ENCODE measurements at places on chromosomes 4 and X.

- DNase-seq: no peak
Observed at GRCh38 chr4:168028970-168029597, 63.3 kb upstream of the ANXA10 start.

GRCh38 chr4:98969878-98970785 is 25.4 kb upstream of the METAP1 start:
- no peak for DNase-seq

- no peak for DNase-seq
Observed at GRCh38 chrX:45889471-45889870, 655.8 kb downstream of the ZNF674 start.

GRCh38 chr4:157219711-157220370 is 687 bp upstream of the GRIA2 start:
- DNase-seq: no peak

DNA sequence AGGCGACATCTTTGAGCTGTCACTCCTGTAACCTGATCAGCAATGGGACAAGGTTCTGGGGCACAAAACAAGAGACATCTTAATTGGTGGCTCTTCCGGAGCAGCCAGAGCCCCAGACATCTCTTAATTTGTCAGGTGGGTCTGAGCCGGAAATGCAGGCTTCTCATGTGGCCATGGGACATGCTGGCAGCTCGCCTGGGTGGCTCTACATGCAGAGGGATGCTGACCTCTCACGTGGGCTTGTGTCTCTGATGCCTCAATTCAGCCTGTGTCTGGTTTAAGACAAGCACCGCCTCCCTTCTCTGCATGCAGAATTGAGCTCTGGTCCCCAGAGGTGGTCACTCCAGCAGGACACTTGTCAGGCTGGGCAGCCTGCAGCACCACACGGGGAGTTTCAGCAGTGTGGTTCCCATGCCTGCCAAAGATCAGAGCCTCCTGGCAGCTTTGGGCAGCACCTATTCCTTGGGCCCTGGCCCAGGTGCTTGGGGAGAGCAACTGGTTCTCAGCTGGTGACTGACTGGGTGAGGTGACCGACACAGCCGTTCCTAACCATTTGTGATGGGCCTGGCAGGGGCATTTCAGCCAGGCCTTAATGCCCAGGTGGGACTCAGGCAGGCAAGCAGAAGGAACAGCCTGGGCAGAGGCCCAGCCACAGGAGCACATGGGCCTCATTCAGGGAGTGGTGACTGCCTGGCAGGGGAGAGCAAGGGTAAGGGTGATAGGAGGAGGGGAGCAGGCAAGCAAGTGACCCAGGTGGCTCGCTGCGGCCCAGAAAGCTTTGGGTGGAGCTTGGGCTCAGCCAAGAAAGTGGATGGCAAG is 53.4 kb downstream of the HMX1 start:
- no peak for DNase-seq

DNA sequence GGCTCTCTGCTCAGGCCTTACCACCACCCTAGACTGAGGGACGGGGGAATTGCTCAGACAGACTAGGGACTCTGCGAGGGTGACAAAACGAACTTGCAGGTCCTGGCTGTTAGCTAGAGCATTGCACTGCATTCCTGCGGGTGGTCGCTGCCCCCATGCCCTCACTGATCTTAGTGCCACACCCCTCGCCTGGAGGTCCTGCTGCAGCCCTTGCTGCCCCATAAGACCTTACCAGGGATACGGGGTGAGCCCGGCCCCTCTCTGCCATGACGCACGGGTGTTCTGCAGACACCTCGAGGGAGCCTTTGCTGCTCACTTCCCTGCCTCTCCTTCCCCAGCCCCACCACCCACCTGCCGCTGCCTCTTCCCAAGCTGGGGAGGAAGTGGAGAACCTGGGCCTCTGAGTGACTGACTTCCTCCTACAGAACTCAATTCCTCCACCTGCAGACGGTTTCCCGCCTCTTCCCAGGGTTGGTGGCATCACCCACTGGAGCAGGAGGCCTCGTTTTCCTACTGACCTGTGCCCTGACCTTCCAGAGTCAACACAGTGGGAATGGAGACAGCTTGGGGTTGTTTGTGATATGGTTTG is 19.8 kb upstream of the TBC1D14 start:
- no peak for DNase-seq

DNA sequence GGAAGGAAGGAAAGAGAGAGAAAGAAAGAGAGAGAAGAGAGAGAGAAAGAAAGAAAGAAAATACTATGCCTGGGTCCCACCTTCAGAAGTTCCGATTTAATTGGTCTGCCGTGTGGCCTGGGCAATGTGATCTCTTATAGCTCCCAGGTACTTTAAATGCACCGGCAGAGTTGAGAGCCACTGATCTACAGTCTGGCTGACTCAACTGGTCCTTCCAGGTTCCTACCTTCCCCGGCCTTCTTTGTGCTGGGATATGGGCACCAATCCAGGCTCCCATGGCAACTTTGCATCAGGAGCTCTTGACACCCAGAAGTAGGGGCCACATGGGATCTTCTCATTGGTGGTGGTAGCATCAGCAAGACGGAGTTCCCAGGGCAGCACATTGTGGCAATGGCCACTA is 186.5 kb upstream of the ATP6AP2 start:
- DNase-seq: no peak

- DNase-seq: no peak
Observed at GRCh38 chr4:7907142-7907541, 32.5 kb downstream of the AFAP1 start.

- DNase-seq: no peak
Observed at GRCh38 chr4:101037249-101037648, 310.1 kb downstream of the PPP3CA start.

DNA sequence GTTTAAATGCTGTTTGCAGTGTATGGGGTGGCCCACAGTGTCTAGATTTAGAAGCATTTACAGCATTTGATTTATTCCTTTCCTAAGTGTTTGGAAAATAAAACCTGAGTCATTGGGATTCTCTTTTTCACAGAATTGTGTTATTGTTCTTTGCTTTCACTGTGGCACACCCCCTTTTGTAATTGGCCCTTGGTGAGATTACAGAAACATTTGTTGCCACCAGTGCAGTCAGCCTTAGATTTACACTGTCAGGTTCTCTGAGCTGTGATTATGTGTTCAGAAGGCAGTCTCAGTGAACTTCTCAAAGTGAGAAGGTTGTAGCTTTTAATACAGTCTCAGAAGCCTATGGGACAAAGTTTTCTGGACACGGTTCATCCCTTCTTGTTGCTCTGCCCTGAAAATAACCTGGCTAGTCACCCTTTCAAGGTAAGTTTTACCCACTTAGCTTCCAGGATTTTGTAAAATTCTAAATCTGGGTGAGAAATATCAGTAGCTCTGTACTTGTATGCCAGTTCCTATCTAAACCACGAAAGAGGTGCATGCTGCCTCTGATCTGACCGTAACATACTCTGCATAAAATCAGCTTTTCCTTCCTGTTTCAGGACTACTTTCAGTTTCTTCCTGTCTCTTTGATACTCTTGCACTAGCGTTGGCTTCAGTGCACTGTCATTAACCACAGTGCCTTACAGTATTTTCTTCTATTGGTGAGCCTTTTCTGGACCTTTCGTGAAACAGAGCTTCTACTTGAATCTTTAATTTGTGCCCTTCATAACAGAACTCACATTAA is 12.6 kb downstream of the RUFY3 start:
- DNase-seq: no peak

GRCh38 chr4:119118397-119118796 is 17.2 kb upstream of the MYOZ2 start:
- no peak for DNase-seq

GRCh38 chrX:17495052-17495451 is 120.1 kb downstream of the NHS start:
- no peak for DNase-seq

DNA sequence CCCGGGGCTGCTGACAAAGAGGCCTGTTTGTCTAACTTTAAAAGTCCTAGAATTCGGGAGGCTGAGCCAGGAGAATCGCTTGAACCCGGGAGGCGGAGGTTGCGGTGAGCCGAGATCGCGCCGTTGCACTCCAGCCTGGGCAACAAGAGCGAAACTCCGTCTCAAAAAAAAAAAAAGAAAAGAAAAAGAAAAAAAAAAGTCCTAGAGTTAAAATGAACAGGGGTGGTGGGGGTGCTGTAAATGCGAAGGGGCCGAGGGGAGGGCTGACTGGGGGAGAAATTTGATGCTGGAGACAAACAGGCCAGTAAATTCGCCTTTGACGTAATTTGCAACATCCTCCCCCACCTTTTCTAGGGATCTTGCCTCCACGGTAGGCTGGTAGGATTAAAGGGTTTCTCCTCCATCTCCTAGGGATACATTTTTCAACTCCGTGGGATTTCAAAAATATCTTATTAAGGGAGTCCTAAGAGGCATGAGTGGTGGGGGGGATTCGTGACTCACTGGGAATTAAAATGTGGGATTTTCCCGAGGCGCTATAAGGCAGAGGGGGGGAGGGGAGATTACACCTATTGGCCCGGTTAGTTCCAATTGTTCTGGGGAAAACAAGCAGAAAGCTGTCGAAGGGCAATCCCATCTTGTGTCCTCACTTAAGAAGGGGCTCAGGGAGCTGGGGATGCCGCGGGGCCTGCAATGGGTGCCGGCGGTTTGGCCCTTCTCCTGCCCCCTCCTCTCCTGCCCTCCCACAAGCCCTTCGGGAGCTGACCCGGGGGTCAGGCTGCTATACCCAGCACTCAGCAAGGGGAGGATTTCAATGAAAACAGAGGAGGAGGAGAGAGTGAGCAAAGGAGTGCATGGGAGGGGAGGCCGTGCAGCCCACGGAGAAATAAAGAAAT is 3.0 kb upstream of the BCOR start:
- DNase-seq: no peak

- DNase-seq: no peak
Observed at GRCh38 chr4:156475322-156475721, 496.3 kb downstream of the PDGFC start.

DNA sequence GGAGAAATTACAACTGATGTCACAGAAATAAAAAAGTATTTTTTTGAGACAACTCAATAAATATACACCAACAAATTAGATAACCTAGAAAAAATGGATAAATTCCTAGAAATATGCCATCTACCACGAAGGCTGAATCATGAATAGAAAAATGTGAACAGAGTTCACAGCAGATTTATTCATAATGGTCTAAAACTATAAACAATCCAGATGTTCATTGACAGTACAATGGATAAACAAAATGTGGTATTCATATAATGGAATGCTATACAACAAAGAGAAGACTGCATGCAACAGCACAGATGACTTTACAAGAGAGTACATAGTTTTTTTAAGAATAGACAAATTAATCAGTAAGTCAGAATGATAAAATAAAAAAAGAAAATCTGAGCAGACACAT is 55.2 kb downstream of the CLOCK start:
- DNase-seq: no peak

DNA sequence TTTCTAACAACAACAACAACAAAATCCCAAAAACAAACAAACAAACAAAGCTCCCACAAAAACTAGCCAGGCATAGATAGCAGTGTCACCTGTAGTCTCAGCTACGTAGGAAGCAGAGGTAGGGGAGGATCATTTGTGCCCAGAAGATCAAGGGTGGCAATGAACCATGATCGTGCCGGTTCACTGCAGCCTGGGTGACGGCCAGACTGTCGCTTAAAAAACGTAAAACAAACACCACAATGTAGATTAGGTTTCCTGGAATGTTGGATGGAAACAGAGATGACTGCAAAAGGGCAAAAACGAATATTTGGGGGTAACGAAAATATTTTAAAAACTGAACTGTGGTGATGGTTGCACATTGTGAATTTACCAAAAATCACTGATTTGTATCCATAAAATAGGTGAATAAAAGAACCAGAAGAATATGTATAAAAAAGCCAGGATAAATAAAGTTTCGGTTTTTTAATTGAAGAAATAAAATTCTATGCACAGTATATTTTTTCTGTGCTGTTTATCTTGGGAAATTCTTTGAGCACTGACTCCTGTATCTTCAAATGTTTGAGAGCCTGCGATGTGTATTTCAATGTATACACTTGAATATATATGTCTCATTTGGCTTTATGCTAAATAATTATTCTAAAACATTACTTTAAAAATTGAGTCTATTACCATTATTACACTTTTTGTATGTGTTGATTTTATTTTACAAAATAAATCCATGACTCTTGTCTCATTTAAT is 1477.0 kb downstream of the PCDH7 start:
- DNase-seq: no peak

DNA sequence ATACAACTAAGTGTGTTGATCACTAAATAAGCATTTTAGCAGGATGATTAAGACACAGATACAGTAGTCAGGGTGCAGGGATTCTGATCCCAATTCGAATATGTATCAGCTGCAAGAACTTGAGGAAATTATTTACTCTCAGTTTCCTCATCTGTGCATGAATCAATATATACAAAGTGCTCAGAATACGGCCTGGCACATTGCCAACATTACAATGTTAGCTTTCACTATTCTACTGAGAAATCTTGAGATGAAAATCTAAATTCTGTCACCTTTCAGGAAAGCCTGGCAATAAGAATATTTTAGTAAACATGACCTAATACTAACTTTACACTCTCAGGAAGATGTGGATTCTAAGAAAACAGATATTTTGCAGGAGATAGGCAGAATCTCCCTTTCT is 1001.6 kb upstream of the IGFBP7 start:
- DNase-seq: no peak

DNA sequence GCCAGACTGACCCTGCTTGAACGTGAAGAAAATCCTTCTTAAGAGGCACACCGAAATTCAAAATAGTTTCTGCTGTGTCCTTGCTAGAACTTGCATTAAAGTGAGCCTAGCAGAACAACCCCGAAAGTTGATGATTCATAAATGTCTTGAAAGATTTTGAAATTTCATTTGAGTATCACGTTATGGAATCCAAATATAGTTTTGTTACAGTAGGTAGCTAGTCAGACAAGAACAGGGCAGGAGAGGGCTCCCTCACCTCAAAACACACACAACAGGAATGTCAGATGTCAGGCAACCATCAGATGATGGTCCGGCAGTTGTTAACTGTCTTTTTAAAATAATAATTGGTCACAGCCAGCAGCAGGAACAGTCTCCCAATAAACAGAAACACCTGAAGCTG is 259.6 kb upstream of the GNPDA2 start:
- DNase-seq: no peak

DNA sequence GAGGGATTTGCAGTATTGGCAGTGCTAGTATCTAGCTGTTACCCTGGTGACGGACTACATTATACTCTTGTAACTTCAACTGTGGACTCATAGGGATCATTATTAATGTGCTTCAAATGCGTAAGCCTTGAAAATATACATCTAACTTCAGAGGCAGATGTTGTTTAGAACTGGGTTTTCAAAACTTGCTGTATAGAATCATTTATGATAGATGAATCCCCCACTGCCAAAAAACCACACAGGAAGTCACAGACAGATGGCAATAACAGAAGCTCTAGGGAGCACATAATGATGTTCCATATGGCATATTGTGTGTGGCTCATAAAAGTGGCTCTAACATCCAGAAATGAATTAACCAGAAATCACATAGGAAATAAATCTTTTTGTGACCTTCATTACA is 62.3 kb upstream of the RELL1 start:
- DNase-seq: no peak

GRCh38 chrX:136608295-136608933 is 39.5 kb upstream of the CD40LG start:
- DNase-seq: no peak

- DNase-seq: no peak
Observed at GRCh38 chr4:150962245-150962644, 52.8 kb downstream of the LRBA start.

GRCh38 chr4:169272265-169272886 is 1.6 kb upstream of the SH3RF1 start:
- DNase-seq: no peak

Data from NCI-H187 treated with DMSO at 0.1 percent for 48 hours (cell line).